ENCODE measurements at places on chromosomes 16 and 17. TPM values are rescaled to one million over a fixed set of nuclear protein-coding genes. Genes with fewer than 3 reads are reported as not detected.

FDXR gene
- total RNA-seq, result 11.2 TPM

DNA sequence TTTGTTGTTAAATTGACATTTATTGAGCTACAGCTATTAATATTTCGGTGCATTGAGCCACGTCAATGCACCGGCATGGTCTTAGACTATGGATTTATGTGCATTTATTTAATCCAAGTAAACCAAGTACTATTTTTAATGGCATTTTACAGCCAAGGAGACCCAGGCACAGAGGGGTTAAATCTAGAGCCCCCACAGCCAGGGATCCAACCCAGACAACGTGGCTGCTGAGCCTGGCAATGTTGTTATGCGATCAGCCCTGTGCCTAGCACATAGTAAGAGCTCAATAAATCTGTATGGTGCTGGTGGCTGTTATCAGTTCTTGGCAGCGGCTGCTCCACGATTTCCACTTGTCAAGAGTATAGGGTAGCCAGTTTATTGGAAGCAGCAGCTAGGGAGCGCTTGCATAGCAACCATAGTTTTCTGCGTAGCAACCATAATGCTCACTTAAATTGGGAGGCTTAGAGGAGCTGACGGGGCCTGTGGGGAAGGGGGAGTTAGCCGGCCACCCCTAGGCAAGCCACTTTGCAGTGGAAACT is 541 bp upstream of the RBBP6 start:
- DNase-seq, result no peak

DNA sequence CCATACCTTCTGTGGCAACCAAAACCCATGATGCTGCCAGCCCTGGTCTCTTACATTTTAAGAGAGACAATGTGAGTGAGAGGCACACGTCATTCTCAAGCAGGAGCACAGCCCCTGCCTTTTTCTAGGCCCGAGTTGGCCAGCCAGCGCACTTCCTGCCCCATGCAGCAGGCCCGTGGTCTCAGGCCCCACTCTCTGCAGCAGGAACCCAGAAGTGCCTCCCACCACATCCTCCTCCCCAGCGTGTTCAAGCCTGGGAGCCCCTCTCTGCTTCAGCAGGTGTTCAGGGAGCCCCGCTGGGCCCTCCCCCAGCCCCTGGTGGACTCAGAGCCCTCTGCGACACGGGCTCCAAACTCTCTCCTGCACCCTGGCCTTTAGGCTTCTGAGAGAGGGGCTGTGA is 30.5 kb downstream of the ITGAE start:
- DNase-seq, result no peak

DNA sequence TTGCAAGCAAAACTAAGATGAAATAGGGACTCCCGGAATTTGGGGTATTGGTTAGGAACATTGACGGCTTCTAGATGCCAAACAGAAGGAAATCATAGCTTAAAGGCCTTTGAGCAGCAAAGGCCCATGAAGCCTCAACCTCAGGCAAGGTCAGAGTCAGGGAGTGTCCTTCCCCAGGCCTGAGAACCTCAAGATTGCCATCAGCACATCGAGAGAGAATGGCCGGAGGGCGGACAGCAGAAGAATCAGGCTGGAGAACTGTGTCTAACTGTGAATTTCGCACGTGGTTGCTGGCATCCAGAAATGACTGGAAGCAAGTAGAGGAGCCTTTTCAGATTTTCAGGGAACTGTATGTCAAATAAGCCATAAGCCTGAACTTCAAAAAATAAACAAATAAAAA is 24.8 kb upstream of the ANKRD40CL start:
- no peak for DNase-seq

DNA sequence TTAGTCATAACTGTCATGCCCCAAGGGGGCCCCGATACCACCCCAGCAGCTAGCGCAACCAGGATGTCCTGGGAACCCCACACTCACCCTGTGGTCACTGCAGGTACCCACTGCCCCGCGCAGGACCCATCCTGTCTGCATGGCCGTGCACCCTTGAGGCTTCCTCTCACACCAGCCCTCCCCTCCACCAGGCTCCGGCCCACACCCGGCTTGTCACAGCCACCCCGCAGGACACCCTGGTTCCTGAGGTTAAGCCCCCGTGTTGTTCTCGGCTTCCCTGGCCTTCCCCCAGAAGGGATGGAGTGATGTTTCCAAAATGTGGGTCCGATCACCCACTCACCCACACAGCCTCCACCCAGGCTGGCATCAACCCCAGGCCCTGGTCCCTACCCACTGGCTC is 7.5 kb downstream of the DNASE1L2 start:
- DNase-seq, result no peak

C17orf78 gene
- not detected for total RNA-seq
